Adrenal gland (tissue), 19 donors: ENCODE measurements at places on chromosomes 3 and 15.

GRCh38 chr3:28860307-28860706, 420.6 kb upstream of the RBMS3 start:
- no peaks in the 10 kb centered on the region for H3K4me1 ChIP-seq
- H3K27ac ChIP-seq, result no peak overlapping the region
- H3K36me3 ChIP-seq, result no peaks in the 10 kb centered on the region
- H3K4me3 ChIP-seq, result no peak overlapping the region
- no peak for DNase-seq
- no peaks in the 10 kb centered on the region for H3K27me3 ChIP-seq

DNA sequence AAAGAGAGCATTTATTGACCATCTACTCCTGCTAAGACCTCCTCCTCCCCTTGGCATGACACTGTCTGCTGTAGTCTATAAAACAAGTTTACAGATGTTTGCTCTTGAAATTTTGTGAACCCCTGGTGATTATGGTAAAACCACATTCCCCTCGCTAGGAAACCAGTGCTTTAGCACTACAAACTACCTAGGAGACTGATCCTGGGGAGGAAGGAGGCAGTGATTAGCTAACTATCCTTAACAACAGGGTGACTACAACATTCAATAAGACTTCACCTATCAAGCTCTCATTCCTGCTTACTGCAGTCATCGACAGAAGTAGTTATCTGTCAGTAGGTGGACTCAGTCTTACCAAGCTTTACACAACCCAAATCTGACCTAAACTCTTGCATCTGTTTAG, 371.3 kb downstream of the TUSC7 start:
- no peaks in the 10 kb centered on the region for H3K36me3 ChIP-seq
- no peak overlapping the region for H3K27ac ChIP-seq
- DNase-seq, result no peak
- no peak overlapping the region for H3K4me3 ChIP-seq
- no peaks in the 10 kb centered on the region for H3K27me3 ChIP-seq

DNA sequence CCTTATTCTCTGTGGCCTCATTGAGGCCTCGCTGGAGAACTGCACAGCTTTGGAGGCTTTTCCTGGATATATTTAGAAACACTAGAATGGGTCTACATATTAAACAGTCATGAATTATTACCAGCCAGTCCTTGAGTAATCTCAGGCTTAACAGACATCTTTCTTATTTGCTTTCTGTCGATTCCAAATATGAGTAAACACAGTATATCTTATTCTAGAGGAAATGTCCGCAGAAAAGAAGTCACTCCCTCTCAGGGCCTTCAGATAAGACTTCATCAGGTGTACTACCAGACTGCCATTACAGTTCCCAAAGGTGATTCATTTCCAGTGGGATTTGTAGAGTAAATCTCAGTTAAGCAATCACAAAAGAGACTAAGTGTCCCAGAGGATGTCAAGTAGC, 310.7 kb downstream of the RBMS3 start:
- no peaks in the 10 kb centered on the region for H3K4me1 ChIP-seq
- H3K36me3 ChIP-seq, result no peaks in the 10 kb centered on the region
- H3K27me3 ChIP-seq, result no peaks in the 10 kb centered on the region
- H3K4me3 ChIP-seq, result no peak overlapping the region

DNA sequence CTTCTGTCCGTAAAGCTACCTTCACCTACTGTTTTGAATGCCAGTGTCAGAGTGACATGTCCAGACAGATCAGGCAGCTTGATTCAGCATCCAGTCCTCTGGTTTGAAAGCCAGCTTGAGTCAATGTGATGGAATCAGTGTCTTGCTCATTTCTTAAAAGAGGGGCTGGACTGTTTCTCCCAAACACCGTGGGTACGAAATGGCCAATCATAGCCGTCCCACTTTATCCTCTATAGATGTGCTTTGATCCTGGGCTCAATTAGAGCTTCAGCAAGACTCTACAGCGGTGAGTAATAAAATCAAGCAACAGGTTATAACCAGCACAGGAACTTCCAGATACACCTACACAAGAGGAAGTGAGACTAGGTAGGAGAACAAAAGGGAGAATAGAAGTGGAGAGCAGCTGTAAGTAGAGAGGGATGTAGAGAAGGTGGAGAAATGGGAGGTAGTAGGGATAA, 17.0 kb upstream of the OR5K1 start:
- H3K4me1 ChIP-seq, result no peaks in the 10 kb centered on the region
- no peak overlapping the region for H3K27ac ChIP-seq
- DNase-seq, result no peak
- no peaks in the 10 kb centered on the region for H3K36me3 ChIP-seq

- H3K4me3 ChIP-seq, result no peak overlapping the region
- no peaks in the 10 kb centered on the region for H3K4me1 ChIP-seq
- DNase-seq, result no peak
- H3K27me3 ChIP-seq, result no peaks in the 10 kb centered on the region
Measured at GRCh38 chr15:52144656-52145178, 32.1 kb upstream of the BCL2L10 start.

DNA sequence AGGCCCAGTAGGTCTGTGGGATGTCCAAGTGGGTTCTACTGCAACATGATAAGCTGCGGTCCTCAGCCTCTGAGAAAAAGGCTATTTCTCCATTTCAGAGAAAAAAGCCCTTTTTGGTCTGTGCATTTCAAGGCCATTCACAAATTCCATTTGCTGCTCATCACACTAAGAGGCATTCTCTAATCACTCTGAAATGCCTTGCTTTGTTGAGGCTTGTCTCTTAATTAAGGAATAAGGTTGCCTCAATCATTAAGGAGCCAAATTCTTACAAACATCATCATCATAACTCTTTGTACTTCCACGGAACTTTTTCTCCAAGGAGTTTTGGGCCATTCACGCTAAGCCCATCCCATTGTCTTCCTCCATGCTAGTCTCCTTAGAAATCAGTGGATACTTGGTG, 74.4 kb downstream of the BOC start:
- H3K27ac ChIP-seq, result no peak overlapping the region
- no peak for DNase-seq
- H3K27me3 ChIP-seq, result no peaks in the 10 kb centered on the region
- H3K36me3 ChIP-seq, result no peaks in the 10 kb centered on the region
- peaks cover 11% of the 10 kb centered on the region for H3K4me1 ChIP-seq
- no peak overlapping the region for H3K4me3 ChIP-seq

GRCh38 chr3:55369141-55369847, 117.8 kb downstream of the WNT5A start:
- no peak overlapping the region for H3K27ac ChIP-seq
- H3K4me1 ChIP-seq, result no peaks in the 10 kb centered on the region
- no peaks in the 10 kb centered on the region for H3K36me3 ChIP-seq
- H3K4me3 ChIP-seq, result no peak overlapping the region

DNA sequence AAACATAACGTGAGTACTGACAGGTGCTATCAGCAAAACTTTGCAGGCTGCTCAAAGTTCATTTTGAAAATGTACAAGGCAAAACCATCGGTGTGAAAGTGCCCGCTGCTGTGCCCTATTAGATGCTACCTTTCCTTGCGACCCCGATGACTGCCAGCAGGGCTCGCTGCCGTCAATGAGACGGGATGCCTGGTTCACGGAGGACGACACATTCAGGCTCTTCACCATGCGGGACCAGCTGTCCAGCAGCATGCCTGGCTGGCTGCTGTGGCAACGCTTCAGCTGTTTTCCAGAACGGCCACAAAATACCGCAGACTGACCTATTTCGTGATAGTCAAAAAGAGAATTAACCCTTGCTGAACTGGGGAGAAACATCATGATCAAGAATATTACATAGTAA, 92.7 kb upstream of the OCA2 start:
- H3K27me3 ChIP-seq, result no peaks in the 10 kb centered on the region
- H3K36me3 ChIP-seq, result no peaks in the 10 kb centered on the region
- peak; percentile 66 for DNase-seq
- H3K4me3 ChIP-seq, result no peak overlapping the region
- peak overlapping the region; percentile 10 for H3K27ac ChIP-seq
- H3K4me1 ChIP-seq, result peaks cover 8% of the 10 kb centered on the region

GRCh38 chr3:7766530-7766929, 735.1 kb upstream of the LMCD1 start:
- no peak for DNase-seq
- H3K27ac ChIP-seq, result no peak overlapping the region
- H3K27me3 ChIP-seq, result no peaks in the 10 kb centered on the region
- H3K36me3 ChIP-seq, result no peaks in the 10 kb centered on the region
- H3K4me1 ChIP-seq, result no peaks in the 10 kb centered on the region

DNA sequence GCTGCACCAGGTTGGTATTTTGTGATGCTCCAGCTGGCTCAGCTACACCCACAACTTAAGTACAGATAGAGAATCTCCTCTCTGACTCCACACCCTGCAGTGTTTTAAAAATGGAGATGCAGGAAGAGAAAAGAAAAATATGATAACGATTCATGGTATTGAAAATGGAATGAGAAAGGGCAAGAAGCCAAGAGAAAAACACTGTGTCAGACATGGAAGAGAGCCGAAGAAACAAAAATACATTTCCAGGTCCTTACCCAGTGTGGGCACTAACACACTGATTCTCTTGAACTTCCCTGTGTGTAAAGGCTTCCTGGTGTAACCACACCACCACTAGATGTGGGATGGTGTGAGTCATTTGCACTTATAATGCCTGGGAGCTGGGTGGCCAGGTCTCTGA, 93.1 kb downstream of the GMPS start:
- no peaks in the 10 kb centered on the region for H3K36me3 ChIP-seq
- H3K27me3 ChIP-seq, result no peaks in the 10 kb centered on the region
- H3K4me1 ChIP-seq, result no peaks in the 10 kb centered on the region
- H3K27ac ChIP-seq, result no peak overlapping the region
- no peak for DNase-seq
- no peak overlapping the region for H3K4me3 ChIP-seq

DNA sequence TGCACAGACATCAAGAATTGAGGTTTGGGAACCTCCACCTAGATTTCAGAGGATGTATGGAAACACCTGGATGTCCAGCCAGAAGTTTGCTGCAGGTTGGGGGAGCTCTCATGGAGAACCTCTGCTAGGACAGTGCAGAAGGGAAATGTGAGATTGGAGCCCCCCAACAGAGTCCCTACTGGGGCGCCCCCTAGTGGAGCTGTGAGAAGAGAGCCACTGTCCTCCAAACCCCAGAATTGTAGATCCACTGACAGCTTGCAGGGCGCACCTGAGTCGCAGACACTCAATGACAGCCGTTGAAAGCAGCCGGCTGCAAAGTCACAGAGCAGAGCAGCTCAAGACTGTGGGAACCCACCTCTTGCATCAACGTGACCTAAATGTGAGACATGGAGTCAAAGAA, 34.6 kb upstream of the EPHA6 start:
- H3K4me1 ChIP-seq, result no peaks in the 10 kb centered on the region
- H3K27me3 ChIP-seq, result no peaks in the 10 kb centered on the region
- no peak overlapping the region for H3K4me3 ChIP-seq
- no peak overlapping the region for H3K27ac ChIP-seq

- H3K36me3 ChIP-seq, result no peaks in the 10 kb centered on the region
- no peaks in the 10 kb centered on the region for H3K27me3 ChIP-seq
- DNase-seq, result no peak
- no peak overlapping the region for H3K4me3 ChIP-seq
Measured at GRCh38 chr3:157872902-157873301, 233.3 kb downstream of the SHOX2 start.

GRCh38 chr3:23739536-23739935, 66.2 kb upstream of the UBE2E1 start:
- peaks cover 15% of the 10 kb centered on the region for H3K4me1 ChIP-seq
- H3K27me3 ChIP-seq, result peaks cover 9% of the 10 kb centered on the region
- no peak overlapping the region for H3K27ac ChIP-seq
- no peak overlapping the region for H3K4me3 ChIP-seq
- no peaks in the 10 kb centered on the region for H3K36me3 ChIP-seq

GRCh38 chr15:98878862-98879261, 128.7 kb downstream of the PGPEP1L start:
- H3K27me3 ChIP-seq, result no peaks in the 10 kb centered on the region
- H3K36me3 ChIP-seq, result no peaks in the 10 kb centered on the region
- no peak for DNase-seq
- H3K4me1 ChIP-seq, result peaks cover 17% of the 10 kb centered on the region
- H3K27ac ChIP-seq, result no peak overlapping the region

DNA sequence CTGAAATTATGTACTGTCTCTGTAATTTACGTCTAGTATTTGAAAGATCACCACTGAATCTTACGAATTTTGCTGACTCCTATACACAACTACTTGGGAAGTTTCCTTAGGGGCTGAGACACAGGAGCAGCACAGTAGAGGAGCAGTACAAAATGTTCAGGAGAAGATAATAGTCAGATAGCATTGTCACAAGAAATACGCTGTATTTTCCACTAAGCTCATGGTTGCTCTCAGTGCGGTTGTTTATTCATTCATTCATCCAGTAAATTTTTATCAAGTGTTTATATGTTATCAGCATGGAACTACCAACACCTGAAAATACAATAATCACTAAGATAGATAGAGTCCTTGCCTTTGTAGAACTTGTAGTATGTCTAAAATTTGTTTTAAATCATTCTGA, 34.5 kb downstream of the ALCAM start:
- H3K27me3 ChIP-seq, result no peaks in the 10 kb centered on the region
- no peak for DNase-seq
- no peak overlapping the region for H3K27ac ChIP-seq
- H3K36me3 ChIP-seq, result no peaks in the 10 kb centered on the region

DNA sequence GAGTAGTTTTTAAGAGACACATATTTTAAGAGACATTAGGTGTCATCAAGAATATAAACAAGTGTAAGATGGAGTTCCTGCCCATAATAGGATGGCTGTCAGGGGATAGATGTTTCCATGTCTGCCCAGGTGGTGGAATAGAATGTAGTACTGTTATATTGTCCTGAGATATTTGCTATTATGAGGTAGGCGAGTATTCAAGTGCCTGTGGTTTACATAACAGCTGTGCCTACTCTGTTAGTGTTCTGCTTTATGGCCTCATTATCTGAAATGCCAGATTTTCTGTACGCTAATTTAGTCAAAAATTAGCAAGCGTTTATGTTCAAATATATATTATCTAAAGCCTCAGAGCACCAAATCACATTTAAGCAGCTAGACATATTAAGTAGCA, 360.2 kb upstream of the ROPN1 start:
- no peaks in the 10 kb centered on the region for H3K4me1 ChIP-seq
- no peak overlapping the region for H3K4me3 ChIP-seq
- DNase-seq, result no peak
- no peaks in the 10 kb centered on the region for H3K36me3 ChIP-seq

- DNase-seq, result no peak
- H3K27me3 ChIP-seq, result no peaks in the 10 kb centered on the region
- H3K4me1 ChIP-seq, result no peaks in the 10 kb centered on the region
- H3K4me3 ChIP-seq, result no peak overlapping the region
- H3K27ac ChIP-seq, result no peak overlapping the region
Measured at GRCh38 chr3:45580112-45580765, 14.3 kb upstream of the LIMD1 start.

- H3K27me3 ChIP-seq, result no peaks in the 10 kb centered on the region
- peak; percentile 13 for DNase-seq
- H3K36me3 ChIP-seq, result no peaks in the 10 kb centered on the region
- no peak overlapping the region for H3K4me3 ChIP-seq
Measured at GRCh38 chr3:179181993-179182551, 33.9 kb downstream of the PIK3CA start.

DNA sequence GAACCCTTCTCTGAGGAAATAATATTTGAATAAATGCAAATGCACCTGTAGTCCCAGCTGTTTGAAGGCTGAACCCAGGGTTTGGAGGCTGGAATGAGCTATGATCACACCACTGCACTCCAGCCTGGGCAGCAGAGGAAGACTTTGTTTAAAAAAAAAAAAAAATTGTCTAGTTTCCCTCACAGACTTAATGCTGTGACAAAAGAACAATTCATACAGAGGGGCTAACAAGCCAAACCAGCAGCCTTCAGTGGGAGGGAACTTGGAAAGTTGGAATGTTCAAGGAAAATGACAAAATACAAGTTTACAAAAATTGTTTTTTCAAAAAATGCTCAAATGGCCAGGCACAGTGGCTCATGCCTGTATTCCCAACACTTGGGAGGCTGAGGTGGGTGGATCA, 228.0 kb upstream of the CGNL1 start:
- no peaks in the 10 kb centered on the region for H3K36me3 ChIP-seq
- no peak overlapping the region for H3K4me3 ChIP-seq
- DNase-seq, result no peak
- H3K27ac ChIP-seq, result no peak overlapping the region
- H3K4me1 ChIP-seq, result peaks cover 35% of the 10 kb centered on the region
